Stimulated activated CD8-positive, alpha-beta memory T cell treated with anti-CD3 and anti-CD28 coated beads, Interleukin-4, amount 100 ng/mL, for 4 hours (primary cell): ENCODE measurements at places on chromosomes 16 and 17.

- no peak for DNase-seq
These were observed 143.9 kb downstream of the KCNJ2 start for GRCh38 chr17:70313086-70313852.

DNA sequence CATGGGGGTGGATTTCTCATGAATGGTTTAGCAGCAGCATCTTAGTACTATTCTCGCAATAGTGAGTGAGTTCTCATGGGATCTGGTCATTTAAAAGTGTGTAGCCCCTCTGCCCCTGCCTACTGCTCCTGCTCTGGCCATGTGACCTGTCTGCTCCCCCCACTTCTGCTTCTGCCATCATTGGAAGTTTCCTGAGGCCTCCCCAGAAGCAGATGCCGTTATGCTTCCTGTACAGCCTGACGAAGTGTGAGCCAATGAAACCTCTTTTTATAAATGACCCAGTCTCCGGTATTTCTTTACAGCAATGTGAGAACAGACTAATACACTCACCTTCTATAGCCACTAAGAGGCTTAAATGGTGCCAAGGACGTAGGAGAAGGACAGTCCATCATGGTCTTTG lies 51.5 kb downstream of the NOL11 start:
- DNase-seq, result no peak

DNA sequence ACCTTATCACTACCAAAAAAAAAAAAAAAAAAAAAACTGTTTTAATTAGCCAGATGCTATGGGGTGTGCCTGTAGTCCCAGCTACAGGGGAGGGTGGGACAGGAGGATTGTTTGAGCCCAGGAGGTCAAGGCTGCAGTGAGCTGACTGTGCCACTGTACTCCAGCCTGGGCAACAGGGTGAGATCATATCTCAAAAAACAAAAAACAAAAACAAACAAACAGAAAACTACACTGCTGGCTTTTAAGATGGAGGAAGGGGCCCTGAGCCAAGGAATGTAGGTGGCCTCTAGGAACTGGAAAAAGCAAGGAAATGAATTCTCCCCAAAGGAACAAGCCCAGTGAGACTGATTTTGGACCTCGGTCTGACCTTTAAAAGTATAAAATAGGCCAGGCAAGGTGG lies 61.4 kb downstream of the BEAN1 start:
- DNase-seq, result no peak

GRCh38 chr17:57463103-57463885 lies 207.0 kb downstream of the MSI2 start:
- DNase-seq, result peak; percentile 29

DNA sequence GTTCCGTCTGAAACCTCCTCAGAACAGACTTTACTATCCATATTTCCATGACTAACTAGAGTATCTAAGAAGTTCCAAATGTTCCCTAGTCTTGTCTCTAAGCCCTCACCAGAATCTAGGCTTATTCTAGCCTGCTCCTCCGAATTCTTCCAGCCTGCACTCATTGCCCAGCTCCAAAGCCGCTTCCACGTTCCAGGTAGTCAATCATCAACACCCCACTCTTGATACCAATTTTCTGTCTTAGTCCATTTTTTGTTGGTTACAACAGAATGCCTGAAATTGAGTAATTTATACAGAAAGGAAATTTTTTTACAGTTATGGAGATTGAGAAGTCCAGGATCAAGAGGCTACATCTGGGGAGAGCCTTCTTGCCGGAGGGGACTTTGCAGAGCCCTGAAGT lies 21.1 kb downstream of the SLC38A8 start:
- DNase-seq, result no peak
